ENCODE measurements at places on chromosomes 1 and 21. TPM values are rescaled to one million over a fixed set of nuclear protein-coding genes. Genes with fewer than 3 reads are reported as not detected.

LORICRIN gene
- polyA plus RNA-seq = not detected

- DNase-seq = no peak
These were observed 425.8 kb upstream of the CAMK1G start for GRCh38 chr1:209157546-209158249.

TMEM52 gene
- 1.9 TPM for polyA plus RNA-seq

SAMD11 gene
- 26.0 TPM for polyA plus RNA-seq

GRCh38 chr1:185309566-185309965 is 7.5 kb downstream of the IVNS1ABP start:
- DNase-seq = no peak

DNA sequence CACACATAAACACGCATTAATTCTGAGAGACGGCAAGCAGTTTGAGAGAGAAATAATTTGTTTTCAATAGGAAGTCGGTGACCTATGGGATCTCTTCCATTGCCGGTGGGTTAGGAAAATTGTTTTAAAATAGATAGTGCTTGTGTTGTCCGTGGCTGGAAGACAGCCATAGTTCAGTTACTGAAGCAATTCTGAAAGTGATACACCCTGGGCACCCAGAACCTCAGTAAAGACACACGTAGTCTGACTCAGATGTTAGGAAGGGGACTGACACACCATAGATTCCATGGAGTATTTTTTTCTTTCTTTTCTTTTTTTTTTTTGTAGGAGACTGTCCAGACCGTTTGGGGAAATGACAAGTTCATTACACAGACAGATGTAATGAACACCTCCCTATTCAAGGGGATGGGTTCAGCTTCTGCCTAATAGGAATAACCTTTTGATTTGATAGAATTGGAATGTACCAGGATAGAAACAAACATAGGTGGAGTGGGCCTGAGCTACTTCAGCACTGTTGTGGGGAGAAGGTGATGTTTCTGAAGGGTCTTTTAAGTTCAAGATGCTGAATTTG is 1.6 kb downstream of the C1orf21 start:
- no peak for DNase-seq

DNA sequence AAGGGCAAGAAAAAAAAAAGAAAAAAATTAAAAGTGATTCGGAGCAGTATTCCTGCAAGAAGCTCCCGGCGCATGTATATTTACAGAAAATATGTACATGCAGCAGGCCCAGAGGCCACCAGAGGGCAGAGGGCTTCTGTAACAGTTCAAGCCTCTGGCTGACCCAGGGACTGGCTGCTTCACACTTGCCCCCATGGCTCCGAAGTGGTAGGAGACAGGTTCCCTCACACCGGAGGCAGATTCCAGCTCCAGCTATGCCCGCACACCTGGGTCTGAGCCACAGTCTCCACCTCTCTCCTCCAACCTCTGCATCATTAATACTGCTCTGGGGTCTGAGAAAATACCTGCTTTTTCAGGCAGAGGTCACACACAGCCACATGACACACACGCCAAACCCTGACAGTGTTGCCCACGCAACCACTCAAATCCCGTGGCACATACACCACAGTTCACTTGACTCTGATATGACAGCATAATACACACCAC is 2.2 kb upstream of the ARHGAP30 start:
- DNase-seq = no peak

KCNH1 gene
- 0.17 TPM for polyA plus RNA-seq

- DNase-seq = no peak
These were observed 64.6 kb upstream of the WDR26 start for GRCh38 chr1:224499204-224499603.

SPATA21 gene
- polyA plus RNA-seq = 0.32 TPM

DNA sequence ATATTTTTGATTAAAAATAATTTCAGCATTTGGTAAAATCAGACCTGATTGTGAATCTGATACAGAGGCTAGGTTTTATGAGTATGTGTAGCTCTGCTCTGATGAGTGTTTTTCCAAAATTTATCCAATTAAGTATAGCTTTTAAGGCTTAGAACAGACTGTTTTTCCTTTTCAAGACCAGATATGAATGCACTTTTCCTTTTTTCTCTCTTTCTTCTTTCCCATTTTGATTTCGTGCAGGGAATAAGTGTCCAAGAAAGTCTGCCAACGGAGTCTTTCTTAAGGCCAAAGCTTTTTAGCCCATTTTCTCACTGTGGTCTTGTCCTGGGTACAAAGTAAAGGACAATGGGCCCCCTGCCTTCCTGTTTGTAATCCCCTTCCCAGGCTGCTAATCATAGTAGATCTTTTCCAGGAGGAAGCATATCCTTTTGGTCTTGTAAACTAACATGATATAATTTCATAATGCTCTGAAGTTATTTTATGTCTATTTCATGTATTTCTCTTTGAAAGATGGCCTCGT is 2.9 kb downstream of the KIF1B start:
- no peak for DNase-seq

ORC1 gene
- 9.0 TPM for polyA plus RNA-seq

DNA sequence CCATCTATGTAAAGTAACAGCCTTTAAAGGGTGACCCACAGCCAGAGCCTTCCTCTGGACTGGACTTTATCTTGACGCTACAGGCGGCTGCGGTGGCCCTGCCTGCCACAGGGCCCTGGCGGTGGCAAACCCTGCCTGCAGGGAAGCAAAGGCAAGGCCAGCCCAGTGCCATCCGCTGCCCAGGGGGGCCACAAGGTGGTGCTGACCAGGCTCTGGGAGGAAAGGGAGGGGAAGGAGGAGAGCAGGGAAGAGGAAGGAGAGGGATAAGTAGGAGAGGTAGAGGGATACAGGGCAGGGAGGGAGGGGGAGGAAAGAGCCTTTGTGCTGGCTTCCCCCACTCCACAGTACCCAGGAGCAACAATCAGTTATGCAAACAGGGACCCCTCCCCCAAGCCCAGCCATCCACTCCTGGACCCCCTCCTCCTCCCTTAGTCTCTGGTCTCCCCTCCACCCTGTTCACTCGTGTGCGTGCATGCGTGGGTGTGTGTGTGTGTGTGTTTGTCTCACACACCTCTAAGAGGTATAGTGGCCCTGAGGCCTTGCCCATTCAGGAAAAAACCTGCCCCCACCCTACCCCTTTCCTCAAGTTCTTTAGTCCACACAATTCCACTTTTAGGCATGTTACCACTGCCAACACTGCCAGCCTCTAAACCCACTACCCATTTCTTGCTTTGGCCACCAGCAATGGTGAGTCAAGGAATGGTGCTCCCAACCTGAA is 30.3 kb downstream of the SSBP3 start:
- DNase-seq = no peak

DNA sequence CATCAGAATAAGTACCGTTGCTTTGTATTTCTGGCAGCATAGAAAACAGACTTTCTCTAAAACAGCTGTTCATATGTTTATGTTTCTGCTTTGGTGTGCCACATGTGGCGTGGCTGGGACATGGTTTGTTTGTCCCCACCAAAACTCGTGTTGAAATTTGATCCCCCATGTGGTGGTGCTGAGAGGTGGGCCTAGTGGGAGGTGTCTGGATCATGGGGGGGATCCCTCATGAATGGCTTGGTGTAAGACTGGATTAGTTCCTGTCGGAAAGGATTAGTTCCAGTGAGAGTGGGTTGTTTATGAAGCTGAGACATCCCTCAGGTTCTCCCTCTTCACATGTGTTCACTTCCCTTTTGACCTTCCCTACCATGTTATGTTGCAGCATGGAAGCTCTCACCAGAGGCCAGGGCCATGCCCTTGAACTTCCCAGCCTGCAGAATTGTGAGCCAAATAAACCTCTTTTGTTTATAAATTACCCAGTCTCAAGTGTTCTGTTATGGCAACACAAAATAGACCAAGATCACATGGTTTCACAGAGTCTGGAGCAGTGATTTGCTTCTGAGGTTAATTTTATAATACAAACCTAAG is 17.9 kb upstream of the H3-3A start:
- DNase-seq = no peak

GRCh38 chr1:243539636-243540035 is 283.8 kb downstream of the SDCCAG8 start:
- no peak for DNase-seq

- no peak for DNase-seq
These were observed 323.9 kb downstream of the DISC1 start for GRCh38 chr1:231950331-231951128.

GRCh38 chr1:216366979-216367378 is 56.3 kb downstream of the USH2A start:
- no peak for DNase-seq

GRCh38 chr1:210231846-210232510 is 618 bp upstream of the SERTAD4 start:
- no peak for DNase-seq

NMNAT2 gene
- polyA plus RNA-seq = 1.4 TPM

GRCh38 chr1:94734963-94735901 is 84.9 kb upstream of the SLC44A3 start:
- DNase-seq = no peak

- DNase-seq = no peak
These were observed 36.4 kb downstream of the RCSD1 start for GRCh38 chr1:167666416-167666815.

DNA sequence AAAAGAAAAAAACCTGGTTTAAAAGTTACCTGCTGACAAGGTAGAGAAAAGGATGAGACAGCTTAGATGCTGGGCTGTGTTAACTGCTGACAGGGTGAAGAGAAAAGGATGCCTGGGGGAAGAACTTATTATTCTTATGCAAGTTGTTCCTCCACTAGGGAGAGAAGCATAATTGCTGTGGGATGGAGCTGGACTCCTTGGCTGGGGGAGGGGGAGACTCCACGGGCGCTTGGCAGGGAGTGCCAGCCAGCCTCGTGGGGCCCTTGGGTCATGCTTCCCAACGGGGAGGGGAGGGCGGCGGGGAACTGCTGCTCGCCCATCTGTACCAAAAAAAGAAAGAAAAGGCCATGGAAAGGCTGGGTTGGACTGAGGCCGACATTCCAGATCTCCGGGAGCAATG is 47.2 kb downstream of the SYCP1 start:
- DNase-seq = peak; percentile 42

- DNase-seq = no peak
These were observed 92.8 kb downstream of the PDE9A start for GRCh38 chr21:42746240-42746592.

DNA sequence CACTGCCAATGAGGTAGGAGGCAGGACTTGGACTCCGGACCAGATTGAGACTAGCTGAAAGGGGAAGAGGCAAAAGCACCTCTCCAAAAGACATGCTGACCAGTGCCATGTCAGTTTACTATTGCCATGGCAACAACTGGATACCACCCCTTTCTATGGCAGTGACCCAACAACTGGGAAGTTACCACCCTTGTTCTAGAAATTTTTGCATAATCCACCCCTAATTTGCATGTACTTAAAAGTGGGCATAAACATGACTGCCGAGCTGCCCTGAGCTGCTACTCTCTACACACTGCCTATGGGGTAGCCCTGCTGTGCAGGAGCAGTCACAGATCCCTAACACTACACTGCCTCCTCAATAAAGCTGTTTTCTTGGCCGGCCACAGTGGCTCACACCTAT is 19.0 kb upstream of the SLC6A9 start:
- DNase-seq = no peak

GRCh38 chr1:74436078-74436477 is 76.3 kb downstream of the LRRC53 start:
- no peak for DNase-seq

Measured in left lung (tissue), 14 donors.